ENCODE measurements at places on chromosomes 3 and 15.

DNA sequence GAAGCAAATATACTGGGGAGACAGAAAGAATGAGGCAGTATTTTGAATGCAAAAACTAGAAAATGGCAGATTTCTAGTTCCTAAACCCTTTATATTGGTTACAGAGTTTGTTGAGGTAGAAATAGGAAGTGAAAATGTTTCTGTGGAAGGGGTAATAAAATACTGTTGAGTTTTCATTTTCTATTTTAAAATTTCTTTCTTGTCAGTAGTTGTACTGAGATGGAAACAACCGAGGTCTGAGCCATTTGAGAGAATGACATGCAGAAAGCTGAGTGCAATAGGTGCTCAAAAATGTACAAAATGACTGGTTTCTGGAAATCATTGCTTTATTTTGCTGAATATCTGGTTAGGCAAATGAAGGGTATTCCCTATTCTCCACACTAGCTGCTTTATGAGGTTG, 361.4 kb downstream of the CHL1 start:
- H3K36me3 ChIP-seq: no peaks in the 10 kb centered on the region
- DNase-seq: no peak
- H3K4me1 ChIP-seq: no peaks in the 10 kb centered on the region
- H3K27me3 ChIP-seq: no peaks in the 10 kb centered on the region
- H3K4me3 ChIP-seq: no peak overlapping the region
- H3K27ac ChIP-seq: no peak overlapping the region

- no peaks in the 10 kb centered on the region for H3K27me3 ChIP-seq
- H3K4me3 ChIP-seq: no peak overlapping the region
- H3K36me3 ChIP-seq: no peaks in the 10 kb centered on the region
- no peak overlapping the region for H3K27ac ChIP-seq
- H3K4me1 ChIP-seq: no peaks in the 10 kb centered on the region
Observed at GRCh38 chr3:167575000-167575600, 78.6 kb downstream of the WDR49 start.

DNA sequence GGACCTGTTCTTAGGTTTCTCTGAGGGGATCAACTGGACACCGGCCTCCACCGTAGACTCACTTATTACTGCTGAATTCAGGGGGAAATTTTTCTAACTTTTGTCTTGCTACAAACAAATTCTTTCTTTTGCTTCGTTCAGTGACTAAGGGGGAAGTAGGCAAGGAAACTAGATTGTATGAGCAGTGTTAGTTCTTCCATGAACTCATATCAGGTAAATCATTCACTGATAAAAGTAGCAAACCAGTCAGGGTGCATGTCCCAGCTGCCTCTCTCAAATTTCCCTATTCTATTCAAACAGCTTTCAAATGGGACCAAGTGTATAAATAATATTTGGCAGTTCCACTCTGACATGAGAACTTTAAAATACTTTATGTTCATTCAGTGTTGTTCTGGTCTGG, 7.3 kb upstream of the CCDC13 start:
- no peaks in the 10 kb centered on the region for H3K27me3 ChIP-seq
- H3K27ac ChIP-seq: peak overlapping the region; percentile 64
- DNase-seq: no peak
- no peak overlapping the region for H3K4me3 ChIP-seq
- no peaks in the 10 kb centered on the region for H3K4me1 ChIP-seq

DNA sequence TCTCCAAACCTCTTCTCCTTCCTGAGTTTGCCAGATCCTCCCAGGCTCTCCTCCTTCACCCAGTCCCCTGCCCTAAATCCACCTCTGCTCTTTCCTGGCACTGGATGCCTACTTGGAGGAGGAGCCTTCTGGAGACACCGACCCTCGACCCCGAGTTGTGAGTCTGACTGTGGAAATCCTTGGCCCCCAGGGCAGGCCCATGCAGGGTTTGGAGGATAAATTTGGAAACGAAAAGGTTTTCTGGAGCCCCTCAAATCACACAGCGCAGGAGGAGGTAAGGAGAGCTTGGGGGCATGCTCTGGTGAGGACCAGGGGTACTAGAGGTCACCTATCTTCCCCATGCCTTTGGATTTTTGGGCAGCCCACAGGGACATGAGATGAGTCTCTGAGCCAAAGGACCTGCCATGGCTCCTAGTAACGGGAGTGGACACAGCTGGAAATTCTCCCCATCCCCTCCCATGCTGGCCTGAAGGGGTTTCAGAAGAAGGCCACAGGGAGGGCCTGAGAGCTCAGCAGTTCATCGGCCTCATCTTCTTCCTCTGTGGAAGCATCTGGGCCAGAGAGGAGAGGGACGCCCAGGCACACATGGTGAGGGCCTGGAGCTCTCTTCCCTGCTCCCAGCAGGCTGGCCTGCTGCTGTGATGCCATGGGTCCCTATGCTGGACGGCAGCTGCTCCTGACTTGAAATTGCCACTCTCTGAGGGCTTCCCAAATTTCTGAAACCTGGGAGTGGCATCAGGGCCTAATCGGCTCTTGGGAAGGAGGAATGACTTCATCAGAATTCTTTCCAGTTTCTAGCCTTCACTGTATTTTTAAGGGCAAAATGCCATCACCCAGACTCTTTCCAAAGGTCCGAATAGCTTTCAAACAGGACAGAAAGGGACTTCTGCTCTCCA, 68.6 kb upstream of the ITGA11 start:
- H3K4me1 ChIP-seq: no peaks in the 10 kb centered on the region
- H3K36me3 ChIP-seq: no peaks in the 10 kb centered on the region

- H3K4me1 ChIP-seq: no peaks in the 10 kb centered on the region
- no peak overlapping the region for H3K4me3 ChIP-seq
- no peak overlapping the region for H3K27ac ChIP-seq
- no peaks in the 10 kb centered on the region for H3K27me3 ChIP-seq
Observed at GRCh38 chr3:195839260-195840010, 27.7 kb upstream of the MUC4 start.

DNA sequence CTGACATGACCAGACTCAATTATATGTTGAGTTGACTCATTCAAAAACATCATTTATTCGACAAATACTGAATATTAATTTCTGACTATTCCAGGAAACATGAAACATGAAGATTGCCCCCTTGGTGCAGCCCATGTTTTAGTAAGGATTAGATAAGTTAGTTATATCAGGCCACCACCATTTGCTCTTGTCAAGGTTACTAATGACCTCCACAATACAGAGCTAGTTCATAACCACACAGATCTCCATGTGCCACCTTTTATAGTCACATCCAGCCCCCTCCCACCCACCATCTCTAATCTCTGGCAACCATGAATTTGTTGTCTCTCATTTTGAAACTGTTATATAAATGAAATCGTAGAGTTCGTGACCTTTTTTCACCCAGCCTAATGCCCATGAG, 15.7 kb downstream of the KLHL18 start:
- no peak overlapping the region for H3K4me3 ChIP-seq
- no peak for DNase-seq
- no peaks in the 10 kb centered on the region for H3K4me1 ChIP-seq
- H3K36me3 ChIP-seq: no peaks in the 10 kb centered on the region

GRCh38 chr15:70560617-70561328, 202.6 kb downstream of the UACA start:
- H3K4me1 ChIP-seq: no peaks in the 10 kb centered on the region
- no peak overlapping the region for H3K4me3 ChIP-seq
- no peak for DNase-seq
- no peaks in the 10 kb centered on the region for H3K36me3 ChIP-seq

- no peaks in the 10 kb centered on the region for H3K36me3 ChIP-seq
- H3K4me3 ChIP-seq: no peak overlapping the region
- H3K4me1 ChIP-seq: no peaks in the 10 kb centered on the region
- H3K27ac ChIP-seq: no peak overlapping the region
- no peak for DNase-seq
Observed at GRCh38 chr3:126031981-126032471, 51.9 kb downstream of the SLC41A3 start.

GRCh38 chr3:63972987-63973386, 50.3 kb downstream of the PSMD6 start:
- no peak overlapping the region for H3K4me3 ChIP-seq
- no peak for DNase-seq

DNA sequence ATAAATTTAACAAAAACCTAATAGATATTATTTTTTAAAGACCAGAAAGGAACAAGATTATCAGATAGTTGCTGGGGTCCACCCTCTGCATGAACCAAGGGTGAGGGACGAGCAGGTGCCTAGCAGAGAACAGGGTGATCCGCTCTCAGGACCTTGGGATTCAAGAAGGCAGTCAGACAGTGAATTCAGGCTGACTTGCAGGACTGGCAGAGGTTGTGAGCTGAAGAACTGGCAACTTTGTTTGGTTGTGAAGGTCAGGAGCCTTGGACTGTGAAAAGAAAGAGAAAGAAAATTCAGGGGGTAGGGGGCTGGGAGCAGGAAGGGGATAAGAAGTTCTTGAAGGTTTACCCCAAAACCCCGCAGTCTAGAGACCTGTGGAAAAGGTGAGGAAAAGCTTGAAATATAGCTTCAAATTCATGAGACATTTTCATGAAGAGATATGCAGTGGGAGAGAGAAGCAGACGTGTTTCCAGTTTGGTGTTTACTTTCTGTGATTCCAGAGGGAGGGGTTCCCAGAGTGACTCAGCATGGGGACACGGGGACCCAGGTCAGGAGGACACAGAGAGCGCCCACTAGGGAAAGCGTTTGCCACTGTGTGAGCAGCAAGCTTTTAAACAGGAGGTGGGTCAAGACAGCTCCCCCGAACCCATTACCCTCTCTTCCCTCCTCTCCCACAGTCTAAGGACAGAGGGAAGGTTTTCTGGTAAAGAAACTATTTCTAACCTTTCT, 217.2 kb upstream of the UMPS start:
- H3K4me3 ChIP-seq: no peak overlapping the region
- no peak for DNase-seq
- no peak overlapping the region for H3K27ac ChIP-seq
- no peaks in the 10 kb centered on the region for H3K36me3 ChIP-seq
- H3K27me3 ChIP-seq: no peaks in the 10 kb centered on the region

- no peaks in the 10 kb centered on the region for H3K4me1 ChIP-seq
- no peak for DNase-seq
- H3K27me3 ChIP-seq: no peaks in the 10 kb centered on the region
- no peak overlapping the region for H3K4me3 ChIP-seq
- H3K27ac ChIP-seq: no peak overlapping the region
Observed at GRCh38 chr3:141845407-141846049, 30.9 kb upstream of the ATP1B3 start.

DNA sequence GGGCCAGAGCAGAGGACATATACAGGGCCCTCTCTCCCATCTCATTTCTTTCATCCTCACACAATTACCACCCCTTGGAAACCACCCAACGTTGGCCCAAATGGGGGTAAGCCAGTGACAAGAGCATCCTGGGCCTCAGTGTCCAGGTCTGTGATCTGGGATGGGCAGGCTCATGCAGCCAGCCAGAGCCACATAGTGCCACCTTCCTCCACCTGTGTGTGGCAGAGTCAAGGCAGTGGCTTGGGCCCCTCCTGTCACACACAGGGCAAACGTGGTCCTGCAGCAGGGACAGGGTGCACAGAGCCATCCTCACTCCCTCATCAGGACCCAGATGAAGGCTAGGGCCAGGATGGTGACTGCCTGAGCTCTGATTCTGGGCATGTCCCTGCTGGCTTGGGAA, 2.3 kb upstream of the MYL3 start:
- no peak overlapping the region for H3K4me3 ChIP-seq
- DNase-seq: no peak
- no peaks in the 10 kb centered on the region for H3K27me3 ChIP-seq

GRCh38 chr3:49788056-49788455, 1.7 kb upstream of the IP6K1 start:
- H3K27me3 ChIP-seq: no peaks in the 10 kb centered on the region
- no peak overlapping the region for H3K4me3 ChIP-seq
- no peaks in the 10 kb centered on the region for H3K4me1 ChIP-seq
- DNase-seq: no peak
- no peaks in the 10 kb centered on the region for H3K36me3 ChIP-seq
- peak overlapping the region; percentile 97 for H3K27ac ChIP-seq

GRCh38 chr3:39445927-39446326, 21.6 kb upstream of the MOBP start:
- H3K4me1 ChIP-seq: no peaks in the 10 kb centered on the region
- H3K27ac ChIP-seq: no peak overlapping the region
- DNase-seq: no peak
- no peaks in the 10 kb centered on the region for H3K36me3 ChIP-seq
- no peaks in the 10 kb centered on the region for H3K27me3 ChIP-seq

DNA sequence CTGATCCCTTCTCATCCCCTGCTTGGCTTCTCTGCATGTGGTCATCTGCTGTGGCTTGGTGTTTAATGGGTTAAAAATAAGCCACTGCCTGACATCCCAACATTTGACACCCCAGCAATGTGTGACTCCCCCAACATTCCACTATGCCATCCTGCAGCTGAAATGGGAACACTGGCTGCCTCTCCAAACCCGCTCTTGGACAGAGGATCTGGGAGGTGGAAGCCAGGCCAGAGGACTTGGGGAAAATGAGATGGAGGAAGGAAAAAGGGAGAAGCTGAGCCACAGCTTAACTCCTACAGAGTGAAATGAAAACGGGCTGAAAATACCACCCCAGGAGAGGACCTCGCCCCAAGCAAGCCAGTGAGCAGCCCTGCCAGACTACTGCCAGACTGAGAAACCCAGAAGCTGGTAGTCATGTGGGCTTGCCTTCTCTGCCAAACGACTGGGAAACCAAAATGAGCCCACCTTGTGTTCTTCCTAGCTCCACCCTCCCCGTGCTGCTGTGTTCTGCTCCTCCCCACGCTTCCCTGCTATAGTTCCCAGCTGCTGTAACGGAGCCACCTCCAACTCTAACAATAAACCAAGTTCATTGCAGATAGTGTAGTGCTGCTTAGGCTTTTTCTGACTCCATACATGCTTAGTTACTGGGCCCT, 13.7 kb downstream of the MAP1A start:
- H3K4me3 ChIP-seq: no peak overlapping the region
- H3K36me3 ChIP-seq: no peaks in the 10 kb centered on the region
- no peak overlapping the region for H3K27ac ChIP-seq

- no peak overlapping the region for H3K27ac ChIP-seq
- no peak overlapping the region for H3K4me3 ChIP-seq
- no peaks in the 10 kb centered on the region for H3K27me3 ChIP-seq
- DNase-seq: no peak
Observed at GRCh38 chr3:60577601-60578000, 673.7 kb downstream of the FHIT start.

GRCh38 chr3:73848173-73848906, 223.6 kb upstream of the PDZRN3 start:
- H3K4me1 ChIP-seq: no peaks in the 10 kb centered on the region
- no peaks in the 10 kb centered on the region for H3K36me3 ChIP-seq
- no peaks in the 10 kb centered on the region for H3K27me3 ChIP-seq
- no peak overlapping the region for H3K4me3 ChIP-seq
- no peak overlapping the region for H3K27ac ChIP-seq

DNA sequence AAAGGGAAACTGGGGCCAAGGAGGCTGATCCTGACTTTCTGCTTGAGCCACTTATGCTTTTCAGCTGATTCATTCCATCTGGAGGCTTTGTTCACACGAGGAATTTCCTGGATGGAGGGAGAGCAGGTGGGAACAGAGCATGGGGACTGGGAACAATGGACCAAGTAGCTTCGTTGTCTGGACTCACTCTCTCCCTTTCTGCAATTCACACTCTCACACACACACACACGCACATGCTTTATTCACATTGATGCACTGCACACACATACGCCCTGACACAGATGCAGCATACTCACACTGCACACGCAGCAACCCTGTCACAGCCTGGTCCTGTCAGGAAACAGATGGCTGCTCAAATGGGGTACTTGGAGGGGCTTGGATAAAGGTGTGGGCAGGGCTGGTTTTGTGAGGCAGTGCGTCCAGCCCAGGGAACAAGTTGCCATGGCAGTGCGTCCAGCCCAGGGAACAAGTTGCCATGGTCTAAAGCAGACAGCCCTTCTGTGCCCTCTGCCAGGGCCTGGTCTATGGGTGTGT, 19.8 kb upstream of the CHCHD6 start:
- H3K4me1 ChIP-seq: no peaks in the 10 kb centered on the region
- no peak overlapping the region for H3K4me3 ChIP-seq
- H3K27me3 ChIP-seq: no peaks in the 10 kb centered on the region
- no peaks in the 10 kb centered on the region for H3K36me3 ChIP-seq
- no peak for DNase-seq

Data from breast epithelium (tissue), 4 donors.